GM03348 (cell line): ENCODE measurements at places on chromosomes 4 and X.
A peak's percentile ranks its signal among the peaks of the same experiment; 100 is the strongest.

DNA sequence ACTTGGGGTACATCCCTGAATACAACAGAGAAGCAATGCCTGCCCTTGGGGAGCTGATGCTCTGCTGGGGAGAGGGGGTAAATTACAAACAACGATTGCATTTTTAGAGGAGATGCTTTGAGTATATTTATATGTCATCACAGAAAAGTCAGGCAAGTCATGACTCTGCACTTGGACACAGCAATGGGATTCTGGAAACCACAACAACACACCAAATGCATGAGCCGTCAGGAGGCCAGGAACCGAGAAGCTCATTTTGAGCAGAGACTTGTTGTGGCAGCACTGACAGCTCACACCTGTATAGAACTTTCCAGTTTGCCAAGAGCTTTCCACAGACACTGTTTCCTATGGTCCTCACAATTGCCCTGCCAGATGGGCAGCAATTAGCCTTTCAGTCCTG lies 113.2 kb upstream of the RBPJ start:
- no peak for DNase-seq

- DNase-seq = no peak
These were observed 87.2 kb upstream of the BCOR start for GRCh38 chrX:40184968-40185367.

DNA sequence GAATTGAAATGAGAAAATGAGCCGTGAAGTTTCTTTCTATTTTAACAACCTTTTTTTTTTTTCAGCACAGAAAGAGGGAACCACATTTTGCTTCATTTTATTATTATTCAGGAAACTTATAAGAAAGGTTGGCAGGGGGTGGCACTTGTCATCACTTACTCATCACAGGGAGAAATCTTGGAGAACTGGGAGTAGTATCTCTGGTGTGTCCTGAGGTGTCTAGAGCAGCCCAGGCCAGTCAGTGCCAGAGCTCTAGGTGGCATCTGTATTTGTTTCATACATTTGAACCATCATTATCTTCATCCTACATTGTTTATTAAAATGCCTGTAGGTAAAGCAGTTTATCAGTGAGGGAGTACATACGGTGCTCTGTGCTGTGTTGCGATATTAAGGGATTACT lies 43.8 kb upstream of the ARHGAP24 start:
- no peak for DNase-seq

- DNase-seq = no peak
These were observed 230.1 kb upstream of the ARSJ start for GRCh38 chr4:114209584-114209983.

DNA sequence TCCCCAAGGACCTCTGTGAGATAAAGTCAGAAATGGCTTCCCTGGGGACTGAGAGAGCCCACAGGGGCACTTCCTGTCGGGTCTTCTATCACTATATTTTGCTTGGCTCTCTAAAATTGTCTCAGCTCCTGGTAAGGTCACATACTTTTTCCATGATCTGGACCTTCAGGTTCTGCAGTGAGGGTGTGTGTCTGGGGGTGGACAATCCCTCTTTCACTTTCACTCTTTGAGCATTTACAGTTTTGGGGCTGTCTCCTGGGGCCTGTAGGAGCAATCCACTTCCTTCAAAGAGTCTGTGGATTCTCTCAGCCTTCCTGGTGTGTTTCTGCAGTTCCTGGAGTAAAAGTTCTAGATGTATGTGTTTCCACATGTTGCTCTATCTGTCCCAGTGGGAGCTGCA lies 335.7 kb downstream of the FSTL5 start:
- DNase-seq = no peak

DNA sequence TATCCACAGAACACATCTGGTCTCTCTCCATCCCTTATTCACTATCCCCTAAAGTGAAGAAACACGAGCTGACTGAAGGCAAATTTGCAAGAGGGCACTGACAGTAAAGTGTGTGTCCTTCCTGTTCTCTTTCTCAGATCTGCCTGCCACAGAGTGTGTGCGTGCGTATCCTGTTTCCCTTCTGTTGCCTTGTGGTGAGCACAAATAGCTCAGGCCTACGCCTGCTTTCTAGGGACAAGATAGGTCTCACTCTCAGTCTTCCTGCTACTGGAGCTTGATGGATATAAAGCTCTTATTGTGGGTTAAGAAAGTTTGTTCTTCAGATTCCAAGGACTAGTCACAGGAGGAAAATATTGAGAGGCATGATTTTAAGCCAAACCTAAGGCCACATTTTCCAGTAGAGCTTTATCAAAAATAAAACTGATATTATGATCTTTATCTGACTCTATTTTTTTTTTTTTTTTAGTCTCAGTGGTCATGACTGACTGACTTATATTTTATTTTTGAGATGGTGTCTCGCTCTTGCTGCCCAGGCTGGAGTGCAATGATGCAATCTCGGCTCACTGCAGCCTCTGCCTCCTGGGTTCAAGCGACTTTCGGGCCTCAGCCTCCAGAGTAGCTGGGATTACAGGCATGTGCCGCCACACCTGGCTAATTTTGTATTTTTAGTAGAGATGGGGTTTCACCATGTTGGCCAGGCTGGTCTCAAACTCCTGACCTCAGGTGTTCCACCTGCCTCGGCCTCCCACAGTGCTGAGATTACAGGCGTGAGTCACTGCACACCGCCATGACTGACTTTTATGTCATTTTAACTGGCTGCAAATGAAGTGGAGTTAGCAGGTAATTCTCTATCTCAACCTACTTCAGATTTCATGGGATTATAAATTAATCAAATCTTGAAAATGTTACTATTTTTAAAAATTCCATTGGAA lies 140.3 kb upstream of the SH3RF1 start:
- DNase-seq = peak; percentile 58

GRCh38 chr4:47646372-47646771 lies 161.3 kb downstream of the ATP10D start:
- DNase-seq = no peak

DNA sequence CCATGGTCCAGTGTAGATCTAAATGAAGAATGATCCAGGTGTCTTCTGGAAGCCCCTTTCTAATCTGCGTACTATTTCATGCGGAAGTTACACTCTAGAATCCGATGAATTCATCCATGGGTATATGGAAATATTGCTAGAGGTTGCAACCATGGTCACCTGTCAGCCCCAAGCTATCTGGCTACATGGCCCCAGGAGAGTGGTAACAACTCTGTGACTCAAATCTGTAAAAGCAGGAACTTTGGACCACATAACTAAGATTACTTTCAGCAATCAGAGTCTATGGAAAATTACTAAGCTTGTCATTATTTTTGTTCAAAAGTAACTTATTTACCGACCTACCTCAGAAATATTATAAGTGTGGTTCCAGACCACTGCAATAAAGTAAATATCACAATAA lies 150.6 kb upstream of the MED14 start:
- DNase-seq = no peak

- no peak for DNase-seq
These were observed 170.8 kb downstream of the ZNF674 start for GRCh38 chrX:46374371-46374770.

DNA sequence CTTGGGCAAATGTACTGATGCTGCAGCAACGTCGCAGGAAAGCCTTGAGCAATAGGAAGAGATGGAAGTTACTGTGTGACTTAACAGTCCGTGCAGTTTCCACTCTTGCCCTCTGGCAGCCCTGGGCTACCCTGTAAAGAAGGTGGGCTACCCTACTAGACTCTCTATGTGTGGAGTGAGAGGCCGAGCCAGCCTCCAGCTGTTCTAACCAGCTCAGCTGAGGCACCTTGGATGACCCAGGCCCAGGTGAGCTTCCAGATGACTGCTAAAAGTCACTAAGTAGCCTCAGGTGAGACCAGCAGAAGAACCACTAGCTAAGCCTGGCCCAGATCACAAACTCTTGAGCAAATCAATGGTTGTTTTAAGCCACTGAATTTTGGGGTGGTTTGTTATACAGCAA lies 34.9 kb upstream of the PPP2R2C start:
- DNase-seq = no peak
